ENCODE measurements at places on chromosomes 13 and 19. TPM values are rescaled to one million over a fixed set of nuclear protein-coding genes. Genes with fewer than 3 reads are reported as not detected.

The KLK5 gene
- not detected for total RNA-seq

The CRX gene
- total RNA-seq: not detected

The EPS8L1 gene
- total RNA-seq: 2.9 TPM

DNA sequence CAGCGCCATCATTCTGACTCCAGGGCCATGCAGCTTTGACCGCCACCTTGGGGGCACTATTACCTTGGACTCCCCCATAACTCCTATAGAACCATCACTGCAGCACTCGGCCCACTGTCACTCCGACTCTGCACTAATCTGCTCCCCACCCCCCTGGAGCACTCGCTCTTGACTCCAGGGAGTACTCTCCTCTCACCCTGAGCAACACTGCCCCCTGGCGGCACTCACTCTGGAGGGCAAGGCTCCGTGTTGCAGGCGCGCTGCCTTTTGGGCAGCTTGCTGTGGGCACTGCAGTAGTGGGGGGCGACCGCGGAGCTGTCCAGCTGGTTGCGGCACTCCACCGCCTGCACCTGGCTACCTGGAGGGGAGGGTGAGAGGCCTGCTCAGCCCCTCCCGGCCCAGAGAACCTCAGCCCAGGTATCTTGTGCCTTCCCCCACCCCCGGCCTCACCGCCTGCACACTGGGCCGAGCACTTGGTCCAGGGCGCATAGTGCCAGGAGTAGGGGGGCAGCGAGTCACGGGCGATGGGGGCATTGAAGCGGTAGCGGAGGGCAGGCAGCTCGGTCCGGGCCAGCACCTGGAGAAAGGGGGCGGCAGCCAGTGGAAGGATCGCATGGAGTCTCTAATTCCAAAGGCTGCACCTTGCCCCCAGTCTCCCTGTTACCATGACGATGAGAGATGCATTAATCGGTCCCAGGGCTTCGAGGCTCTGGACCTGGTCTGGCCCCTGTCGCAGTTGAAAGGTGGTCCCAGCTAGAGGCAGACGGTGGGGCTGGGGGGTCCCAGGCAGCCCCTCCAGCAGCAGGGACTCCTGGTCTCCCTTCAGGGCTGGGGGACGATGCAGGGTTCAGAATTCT is 8.9 kb upstream of the MYO1F start:
- DNase-seq: no peak

- no peak for DNase-seq
Observed at GRCh38 chr13:95233026-95233635, 68.1 kb downstream of the ABCC4 start.

- DNase-seq: no peak
Observed at GRCh38 chr19:6227156-6227935, 52.4 kb downstream of the MLLT1 start.
